Activated CD4-positive, alpha-beta T cell treated with anti-CD3 and anti-CD28 coated beads for 24 hours (primary cell): ENCODE measurements at places on chromosomes 13 and 19.

DNA sequence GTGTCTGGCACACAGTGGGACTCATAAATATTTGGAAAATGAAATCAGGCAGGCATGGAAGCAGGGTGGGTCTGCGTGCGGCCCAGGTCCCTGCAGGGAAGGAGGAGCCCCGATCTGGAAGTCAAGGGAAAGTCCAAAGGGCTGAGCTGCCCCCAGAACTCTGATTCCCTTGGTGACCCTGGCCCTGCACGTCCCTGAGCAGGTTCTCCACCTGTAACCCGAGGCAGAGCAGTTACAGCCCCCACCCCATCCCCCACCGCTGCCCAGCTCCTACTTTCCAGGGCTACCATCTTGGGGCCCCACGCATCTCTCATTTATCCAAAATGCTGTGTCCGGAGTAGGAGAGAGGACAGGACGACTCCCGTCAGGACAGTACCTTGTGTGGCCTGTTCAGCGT lies 2.1 kb downstream of the PLEKHF1 start:
- DNase-seq: no peak

GRCh38 chr13:100051070-100051469 lies 37.8 kb upstream of the PCCA start:
- DNase-seq: no peak

DNA sequence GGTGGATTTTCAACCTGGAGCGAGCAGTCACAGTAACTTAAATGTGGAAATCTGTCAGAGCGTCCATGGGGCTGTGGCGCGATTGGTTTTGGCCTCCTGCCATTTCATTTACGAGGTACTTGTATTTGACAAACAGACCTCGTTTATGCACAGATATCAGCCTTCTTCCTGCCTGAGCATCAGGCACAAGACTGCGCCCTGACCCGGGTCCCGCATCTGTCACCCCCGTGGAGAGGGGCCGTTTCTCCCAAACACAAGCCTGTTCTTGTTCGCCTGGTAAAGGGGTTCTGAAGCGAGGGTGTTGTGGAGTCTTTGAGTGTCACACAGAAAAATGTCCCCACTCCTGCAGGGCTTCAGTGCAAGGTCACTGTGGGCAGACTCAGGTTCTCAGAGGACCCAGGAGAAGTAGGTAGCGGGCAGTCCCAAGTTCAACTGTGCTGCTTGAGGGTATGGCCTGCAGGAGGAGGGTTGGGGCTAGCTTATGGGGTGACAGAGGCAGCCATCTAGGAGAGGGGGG lies 202.3 kb downstream of the URI1 start:
- DNase-seq: no peak

- DNase-seq: no peak
These were observed 7.2 kb upstream of the USF2 start for GRCh38 chr19:35261356-35262100.
